ENCODE measurements at places on chromosomes 7 and 10. TPM values are rescaled to one million over a fixed set of nuclear protein-coding genes. Genes with fewer than 3 reads are reported as not detected.
A peak's percentile ranks its signal among the peaks of the same experiment; 100 is the strongest.

Gene MYO1G
- total RNA-seq, result 1.2 TPM

DNA sequence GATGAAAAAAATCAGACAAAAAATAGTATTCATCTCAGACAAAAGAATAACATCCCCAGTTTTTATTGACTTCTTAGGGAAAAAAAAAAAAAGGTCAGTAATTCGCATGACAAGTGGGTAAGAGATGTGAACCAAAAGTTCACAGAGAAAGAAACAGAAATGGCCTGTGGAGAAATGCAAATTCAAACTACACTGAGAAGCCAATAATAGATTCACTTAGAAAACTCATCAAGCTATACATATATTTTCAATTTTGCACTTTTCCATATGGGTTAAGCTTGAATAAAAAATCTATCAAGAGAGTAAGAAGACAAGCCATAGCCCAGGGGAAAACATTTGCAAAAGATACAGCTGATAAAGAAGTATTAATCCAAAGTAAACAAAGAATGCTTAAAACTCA, 28.0 kb downstream of the HERC4 start:
- no peak overlapping the region for H3K4me3 ChIP-seq
- DNase-seq, result no peak
- no peak overlapping the region for H3K27ac ChIP-seq
- H3K4me1 ChIP-seq, result no peaks in the 10 kb centered on the region

Gene AMPH
- total RNA-seq, result 8.9 TPM

- H3K36me3 ChIP-seq, result no peaks in the 10 kb centered on the region
- DNase-seq, result no peak
- no peaks in the 10 kb centered on the region for H3K4me1 ChIP-seq
- H3K27ac ChIP-seq, result no peak overlapping the region
Measured at GRCh38 chr7:131921016-131921415, 364.6 kb upstream of the PODXL start.

DNA sequence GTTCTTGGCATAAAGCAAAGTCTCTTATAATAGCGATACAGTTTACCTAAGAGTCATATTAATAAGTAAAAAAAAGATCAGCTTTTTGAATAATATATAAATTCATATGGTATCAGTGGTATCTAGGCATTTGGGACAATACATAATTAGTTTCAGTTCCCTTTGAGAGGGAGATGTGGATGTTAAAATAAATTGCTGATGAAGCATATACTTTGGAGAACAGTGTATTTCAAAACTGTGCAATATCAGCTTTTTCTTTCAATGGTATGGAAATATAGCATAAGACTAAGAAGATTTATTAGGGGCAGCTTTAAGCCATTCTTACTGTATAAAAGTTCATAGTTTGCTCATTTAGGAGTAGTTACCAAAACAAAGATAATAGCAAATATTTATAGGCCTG, 35.5 kb downstream of the MDFIC start:
- H3K27me3 ChIP-seq, result no peaks in the 10 kb centered on the region
- no peaks in the 10 kb centered on the region for H3K36me3 ChIP-seq
- no peak overlapping the region for H3K4me3 ChIP-seq

Gene GPR158
- total RNA-seq, result 1.0 TPM

- no peak overlapping the region for H3K4me3 ChIP-seq
- DNase-seq, result no peak
- H3K36me3 ChIP-seq, result no peaks in the 10 kb centered on the region
- no peaks in the 10 kb centered on the region for H3K4me1 ChIP-seq
Measured at GRCh38 chr7:50209461-50210135, 94.9 kb upstream of the IKZF1 start.

GRCh38 chr7:150737265-150738055, at the start of gene GIMAP5:
Gene GIMAP5, plus strand, starts transcription at chr7:150737418. Its CDS starts 3,467 bp downstream, at chr7:150740885.
- H3K4me3 ChIP-seq, result peak within 1 kb of the TSS; percentile 15
- H3K4me1 ChIP-seq, result no peaks in the 10 kb centered on the region
- peak; percentile 12 for DNase-seq
- peak within 1 kb of the TSS; percentile 64 for H3K27ac ChIP-seq

DNA sequence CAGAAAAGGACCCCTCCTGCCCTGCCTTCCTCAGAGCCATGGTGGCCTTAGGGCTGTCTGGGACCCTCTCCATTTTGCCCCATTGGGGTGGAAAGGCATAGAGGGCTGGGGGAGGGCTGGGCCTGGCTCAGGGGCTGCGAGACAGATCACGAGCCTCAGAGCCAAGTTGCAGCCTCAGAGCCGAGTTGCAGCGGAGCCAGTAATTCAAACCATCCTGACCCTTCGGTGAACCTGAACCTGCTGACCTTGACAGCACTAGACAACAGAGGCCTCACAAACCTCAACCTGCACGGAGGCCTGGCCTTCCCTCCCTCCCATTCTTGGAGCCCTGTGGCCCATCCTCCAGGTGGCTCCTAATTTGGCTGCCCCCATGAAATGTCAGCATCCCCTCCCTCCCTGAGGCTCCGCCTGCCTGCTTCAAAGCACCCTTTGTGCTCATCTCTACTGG, 45.4 kb downstream of the PAX2 start:
- no peak for DNase-seq
- no peaks in the 10 kb centered on the region for H3K4me1 ChIP-seq
- H3K27me3 ChIP-seq, result no peaks in the 10 kb centered on the region
- H3K27ac ChIP-seq, result no peak overlapping the region
- no peak overlapping the region for H3K4me3 ChIP-seq
- H3K36me3 ChIP-seq, result no peaks in the 10 kb centered on the region

Gene HSPA14
- 11.1 TPM for total RNA-seq

DNA sequence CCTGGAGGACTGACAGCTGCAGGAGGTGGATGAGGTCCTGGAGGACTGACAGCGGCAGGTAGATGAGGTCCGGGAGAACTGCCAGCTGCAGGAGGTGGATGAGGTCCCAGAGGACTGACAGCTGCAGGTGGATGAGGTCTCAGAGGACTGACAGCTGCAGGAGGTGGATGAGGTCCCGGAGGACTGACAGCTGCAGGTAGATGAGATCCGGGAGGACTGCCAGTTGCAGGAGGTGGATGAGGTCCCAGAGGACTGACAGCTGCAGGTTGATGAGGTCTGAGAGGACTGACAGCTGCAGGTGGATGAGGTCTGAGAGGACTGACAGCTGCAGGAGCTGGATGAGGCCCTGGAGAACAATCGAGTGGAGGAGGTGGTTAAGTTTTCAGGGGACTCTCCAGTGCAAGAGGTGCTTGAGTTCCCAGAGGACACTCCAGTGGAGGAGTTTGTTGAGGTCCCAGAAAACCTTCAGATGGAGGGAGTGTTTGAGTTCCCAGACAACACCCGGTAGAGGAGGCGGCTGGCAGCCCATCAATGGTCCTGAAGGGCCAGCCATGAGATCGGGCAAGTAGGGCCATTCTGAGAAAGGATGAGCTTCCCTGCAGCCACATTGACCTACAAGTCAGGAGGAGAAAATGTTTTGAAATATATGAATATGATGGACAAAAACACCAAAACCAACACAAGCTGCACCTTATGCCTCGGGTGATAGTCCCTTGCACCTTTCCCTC, 4.7 kb upstream of the EIF5AL1 start:
- no peaks in the 10 kb centered on the region for H3K36me3 ChIP-seq
- no peak overlapping the region for H3K4me3 ChIP-seq
- no peak for DNase-seq
- H3K4me1 ChIP-seq, result peaks cover 6% of the 10 kb centered on the region
- no peaks in the 10 kb centered on the region for H3K27me3 ChIP-seq
- H3K27ac ChIP-seq, result no peak overlapping the region

GRCh38 chr10:97964748-97965147, 65.7 kb downstream of the CRTAC1 start:
- H3K36me3 ChIP-seq, result no peaks in the 10 kb centered on the region
- H3K4me3 ChIP-seq, result no peak overlapping the region
- H3K4me1 ChIP-seq, result no peaks in the 10 kb centered on the region
- no peak overlapping the region for H3K27ac ChIP-seq
- H3K27me3 ChIP-seq, result no peaks in the 10 kb centered on the region

GRCh38 chr10:15352836-15353235, 18.3 kb downstream of the FAM171A1 start:
- no peaks in the 10 kb centered on the region for H3K27me3 ChIP-seq
- no peaks in the 10 kb centered on the region for H3K36me3 ChIP-seq
- no peak for DNase-seq
- no peak overlapping the region for H3K27ac ChIP-seq
- H3K4me3 ChIP-seq, result no peak overlapping the region

- H3K27ac ChIP-seq, result no peak overlapping the region
- H3K4me1 ChIP-seq, result peaks cover 26% of the 10 kb centered on the region
- H3K36me3 ChIP-seq, result no peaks in the 10 kb centered on the region
- no peak overlapping the region for H3K4me3 ChIP-seq
- H3K27me3 ChIP-seq, result no peaks in the 10 kb centered on the region
Measured at GRCh38 chr7:135964274-135964673, 12.9 kb downstream of the MTPN start.

GRCh38 chr7:121351682-121352081, 22.9 kb downstream of the WNT16 start:
- H3K4me3 ChIP-seq, result no peak overlapping the region
- DNase-seq, result no peak
- no peak overlapping the region for H3K27ac ChIP-seq
- H3K36me3 ChIP-seq, result no peaks in the 10 kb centered on the region
- H3K4me1 ChIP-seq, result no peaks in the 10 kb centered on the region

GRCh38 chr10:64546073-64546472, 1024.9 kb downstream of the REEP3 start:
- no peak for DNase-seq
- H3K4me1 ChIP-seq, result no peaks in the 10 kb centered on the region
- H3K27me3 ChIP-seq, result no peaks in the 10 kb centered on the region
- H3K27ac ChIP-seq, result no peak overlapping the region
- H3K4me3 ChIP-seq, result no peak overlapping the region

DNA sequence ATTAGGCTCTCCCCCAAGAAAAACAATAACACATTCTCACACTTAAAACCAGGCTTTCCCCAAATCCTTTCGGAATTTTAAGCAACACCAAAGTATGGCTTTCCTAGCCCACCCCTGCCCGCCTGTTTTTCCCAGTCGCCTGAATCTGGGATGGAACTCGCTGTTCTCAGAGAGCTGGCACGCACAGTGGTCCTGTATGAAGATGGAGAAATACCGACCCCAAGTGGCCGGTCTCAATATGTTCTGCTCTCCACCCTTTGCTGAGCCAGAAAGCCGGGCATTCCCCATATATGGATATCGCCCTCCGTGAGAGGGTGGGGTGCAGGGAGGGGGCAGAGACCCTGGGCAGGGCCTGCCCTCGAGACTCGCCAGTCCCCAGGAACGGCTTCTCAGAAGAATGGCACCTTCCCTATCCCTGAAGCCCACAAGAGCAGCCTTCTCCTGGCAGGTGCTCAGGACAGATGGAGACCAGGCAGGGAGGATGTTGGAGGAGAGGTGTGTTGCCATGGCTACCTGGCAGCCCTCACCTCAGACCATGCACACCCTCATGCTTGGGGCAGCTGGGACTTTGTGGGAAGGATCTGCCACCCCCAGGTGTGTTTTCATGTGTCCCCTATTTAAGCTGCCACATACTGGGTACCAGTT, 3.4 kb downstream of the TACR2 start:
- H3K27ac ChIP-seq, result no peak overlapping the region
- no peaks in the 10 kb centered on the region for H3K27me3 ChIP-seq
- DNase-seq, result peak; percentile 75

DNA sequence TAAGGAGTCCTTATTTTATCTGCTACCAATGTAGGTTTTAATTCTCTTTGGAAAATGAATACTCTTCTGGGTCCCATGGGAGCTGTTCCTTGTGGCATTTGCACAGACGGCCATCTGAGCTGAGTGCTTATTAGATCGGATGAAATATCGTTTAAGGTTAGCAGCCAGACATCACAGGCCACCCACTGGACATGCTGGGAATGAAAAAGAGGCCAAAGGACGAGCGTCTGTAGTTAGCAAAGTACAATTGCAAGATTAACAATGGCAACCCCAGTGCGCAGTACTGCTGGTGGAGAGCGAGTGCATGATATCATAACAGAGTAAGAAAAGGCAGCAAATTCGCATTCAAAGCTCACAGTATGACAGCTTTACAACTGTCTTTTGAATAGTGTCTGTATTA, 28.3 kb upstream of the CREB5 start:
- H3K36me3 ChIP-seq, result no peaks in the 10 kb centered on the region
- peaks cover 4% of the 10 kb centered on the region for H3K4me1 ChIP-seq
- no peak for DNase-seq
- no peaks in the 10 kb centered on the region for H3K27me3 ChIP-seq
- no peak overlapping the region for H3K27ac ChIP-seq

DNA sequence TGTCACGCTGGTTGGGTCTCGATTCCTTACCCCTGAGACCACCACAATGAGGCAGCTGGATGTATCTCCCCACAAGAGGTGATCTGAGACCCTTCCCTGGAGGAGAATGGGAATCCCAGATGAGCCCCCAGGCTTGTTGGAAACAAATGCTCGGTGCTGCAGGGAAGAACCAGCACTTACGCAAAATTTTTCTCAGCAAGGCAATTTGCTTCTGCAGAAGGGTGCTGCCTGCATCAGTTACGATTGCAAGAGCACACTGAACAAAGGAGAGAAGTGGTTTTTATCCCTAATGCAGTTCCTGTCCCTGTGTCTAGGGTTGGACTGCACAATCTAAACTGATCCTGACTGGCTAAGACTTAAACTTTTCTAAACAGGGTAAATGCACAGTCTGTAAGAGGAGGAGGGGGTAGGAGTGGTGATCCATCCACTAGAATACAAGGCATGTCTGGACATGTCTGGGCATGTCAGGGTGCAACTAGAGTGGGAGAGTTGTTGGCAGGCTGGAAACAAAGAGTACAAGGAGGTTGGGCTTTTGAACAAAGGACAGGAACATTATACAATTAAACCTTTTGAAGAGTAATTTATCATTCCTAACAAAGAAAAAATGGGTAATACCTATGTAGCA, 114.9 kb upstream of the FAM3C start:
- H3K4me1 ChIP-seq, result no peaks in the 10 kb centered on the region
- H3K36me3 ChIP-seq, result no peaks in the 10 kb centered on the region
- no peak for DNase-seq
- H3K27ac ChIP-seq, result no peak overlapping the region

GRCh38 chr7:141012696-141013344, 1.9 kb downstream of the MRPS33 start:
- peaks cover 8% of the 10 kb centered on the region for H3K4me1 ChIP-seq
- no peak overlapping the region for H3K27ac ChIP-seq
- DNase-seq, result no peak
- peaks cover 9% of the 10 kb centered on the region for H3K36me3 ChIP-seq

GRCh38 chr7:152759949-152760853, 649 bp downstream of the ACTR3B start:
- H3K27me3 ChIP-seq, result no peaks in the 10 kb centered on the region
- peak overlapping the region; percentile 85 for H3K4me3 ChIP-seq
- peaks cover 13% of the 10 kb centered on the region for H3K4me1 ChIP-seq
- DNase-seq, result peak; percentile 26
- H3K27ac ChIP-seq, result peak overlapping the region; percentile 71

GRCh38 chr7:8423057-8423456, 10.4 kb upstream of the NXPH1 start:
- no peaks in the 10 kb centered on the region for H3K36me3 ChIP-seq
- H3K27ac ChIP-seq, result no peak overlapping the region
- no peak overlapping the region for H3K4me3 ChIP-seq
- H3K27me3 ChIP-seq, result no peaks in the 10 kb centered on the region
- no peak for DNase-seq
- H3K4me1 ChIP-seq, result no peaks in the 10 kb centered on the region

DNA sequence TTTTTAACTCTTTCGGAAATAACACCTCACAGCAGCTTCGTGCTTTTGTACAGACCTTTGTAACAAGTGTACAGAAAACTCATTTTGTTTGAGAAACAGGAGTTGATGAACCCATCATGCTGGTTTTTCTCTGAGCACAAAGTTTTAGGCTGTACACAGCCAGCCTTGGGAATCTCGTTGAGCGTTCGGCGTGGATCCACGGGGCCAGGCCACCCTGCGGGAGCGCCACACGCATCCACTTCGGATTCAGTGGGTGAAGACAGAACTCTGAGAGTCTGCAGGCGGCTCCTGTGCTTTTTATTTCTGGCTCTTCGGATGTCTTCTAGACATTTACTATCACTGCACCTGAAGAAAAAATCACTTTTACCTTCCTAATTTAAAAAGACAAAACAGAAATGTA, 131.2 kb downstream of the SMURF1 start:
- H3K4me3 ChIP-seq, result no peak overlapping the region
- peaks cover 75% of the 10 kb centered on the region for H3K36me3 ChIP-seq
- no peak for DNase-seq
- H3K27ac ChIP-seq, result no peak overlapping the region
- H3K4me1 ChIP-seq, result no peaks in the 10 kb centered on the region
- no peaks in the 10 kb centered on the region for H3K27me3 ChIP-seq

Data from thyroid gland (tissue), 4 donors.